CD4-positive, alpha-beta T cell treated with Interleukin-1 beta for 1 hour (primary cell): ENCODE measurements at places on chromosomes 3 and 15.

- no peak for DNase-seq
Measured at GRCh38 chr3:13285007-13285567, 135.0 kb downstream of the NUP210 start.

- DNase-seq, result no peak
Measured at GRCh38 chr3:155420881-155421486, 127.5 kb upstream of the STRIT1 start.

DNA sequence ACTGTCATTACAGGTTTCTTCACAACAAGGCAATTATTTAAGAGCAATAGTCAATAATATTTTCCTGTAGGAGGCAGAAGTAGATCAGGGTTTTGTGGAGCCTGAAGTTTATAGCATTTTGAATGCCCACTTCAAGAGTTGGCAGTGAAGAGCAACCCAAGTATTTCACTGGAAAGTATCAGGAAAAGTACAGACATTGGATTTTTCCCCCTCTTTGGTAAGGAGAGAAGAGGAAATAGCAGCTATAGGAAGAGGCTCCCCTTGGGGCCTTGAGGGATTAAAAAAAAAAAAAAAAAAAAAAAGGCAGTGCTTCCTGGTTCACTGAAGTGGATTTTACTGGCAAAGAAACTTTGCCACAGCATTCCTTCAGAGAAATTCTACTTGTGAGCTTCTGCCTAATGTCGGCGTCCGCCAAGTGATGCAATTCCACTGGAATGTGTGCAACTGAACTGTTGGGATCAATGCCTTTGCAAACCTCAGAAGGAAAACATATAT lies 5.7 kb upstream of the CNTN6 start:
- DNase-seq, result no peak

DNA sequence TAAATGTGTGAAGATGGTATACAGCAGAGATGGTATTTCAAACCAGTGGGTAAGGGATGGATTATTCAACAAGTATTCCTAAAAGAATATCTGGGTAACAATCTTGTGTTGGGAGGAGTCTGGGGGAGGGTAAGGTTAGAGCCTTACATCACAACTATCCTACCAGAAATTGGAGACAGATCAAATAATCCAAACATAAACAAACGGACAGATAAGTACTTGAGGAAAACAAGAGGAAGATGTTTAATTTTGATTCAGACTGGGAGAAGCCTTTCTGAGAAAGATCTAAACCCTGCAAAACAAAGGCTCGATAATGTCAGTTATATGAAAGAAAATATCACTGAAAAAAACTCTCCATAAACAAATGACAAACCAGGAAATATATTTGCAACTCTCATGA lies 77.9 kb downstream of the SLC9A9 start:
- no peak for DNase-seq

DNA sequence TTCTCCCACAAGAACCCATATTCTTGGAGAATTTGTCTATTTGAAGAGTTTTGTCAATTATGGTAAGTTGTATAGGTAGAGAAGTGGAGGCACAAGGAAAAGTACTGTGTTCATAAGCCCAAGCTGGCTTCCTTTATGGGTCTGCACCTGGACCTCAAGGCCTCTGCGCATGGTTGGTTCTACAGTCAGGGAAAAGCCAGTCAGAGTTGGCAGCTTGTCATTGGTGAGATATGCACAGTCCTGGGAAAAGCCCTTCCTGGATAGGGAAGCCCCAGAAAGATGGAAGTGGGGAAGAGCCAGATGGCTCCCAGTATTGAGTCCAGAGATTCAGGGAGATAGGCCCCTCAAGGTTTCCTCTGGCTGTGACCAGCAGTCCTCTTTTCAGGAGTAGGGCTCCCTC lies 15.8 kb downstream of the BOC start:
- DNase-seq, result no peak
